ENCODE measurements at places on chromosomes 1 and 21.

DNA sequence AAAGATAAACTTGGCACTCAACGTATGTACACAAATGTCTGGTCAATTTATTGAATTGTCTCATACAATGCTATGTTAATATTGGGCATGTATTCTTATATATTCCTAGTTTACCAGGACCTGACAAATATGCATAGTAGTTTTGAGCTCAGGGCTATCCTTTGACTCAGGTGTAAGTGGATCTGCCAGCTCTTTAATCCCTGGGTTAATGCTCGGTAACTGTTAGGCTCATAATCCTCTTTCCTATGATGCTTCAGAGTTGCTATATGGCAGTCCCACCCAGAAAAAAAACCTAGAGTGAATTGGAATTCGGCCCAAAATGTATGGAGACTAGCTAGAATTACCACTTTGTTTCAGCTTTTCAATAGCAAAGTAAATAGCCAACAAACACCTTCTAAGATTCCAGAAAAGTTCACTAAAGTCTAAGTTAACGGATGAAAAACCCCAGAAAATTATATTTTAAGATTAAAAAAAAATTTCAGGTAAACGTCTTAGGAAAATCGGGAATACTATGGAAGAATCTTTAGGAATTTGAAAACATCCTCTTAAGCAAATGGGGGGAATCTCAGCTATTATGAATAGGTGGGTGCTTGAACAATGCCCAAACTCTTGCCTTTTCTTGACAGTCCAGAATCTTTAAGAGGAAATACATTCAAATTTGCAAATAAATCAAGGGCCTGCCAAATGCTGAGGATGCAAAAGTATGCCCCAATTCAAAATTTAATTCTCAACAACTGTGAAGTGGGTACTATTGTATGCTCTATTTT, 10.9 kb downstream of the H3-3A start:
- no peak for DNase-seq

DNA sequence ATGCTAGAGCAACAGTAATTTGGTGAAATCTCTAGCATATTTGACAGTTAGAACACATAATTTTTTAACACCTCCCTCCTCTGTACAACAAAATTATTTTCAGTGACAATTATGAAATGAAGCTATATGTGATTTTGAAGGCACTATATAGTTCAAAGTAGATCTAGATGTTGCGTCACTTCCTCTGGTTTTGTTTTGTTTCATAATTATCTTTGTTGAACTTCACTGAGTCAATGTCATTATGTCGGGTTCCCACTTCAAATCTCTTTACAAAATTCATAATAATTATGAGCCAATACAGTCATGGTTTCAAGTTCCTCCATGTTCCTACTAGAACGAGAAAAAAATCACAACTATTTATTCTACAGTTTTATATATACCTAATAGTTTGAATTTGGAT, 254.8 kb upstream of the PLXNA2 start:
- no peak for DNase-seq

DNA sequence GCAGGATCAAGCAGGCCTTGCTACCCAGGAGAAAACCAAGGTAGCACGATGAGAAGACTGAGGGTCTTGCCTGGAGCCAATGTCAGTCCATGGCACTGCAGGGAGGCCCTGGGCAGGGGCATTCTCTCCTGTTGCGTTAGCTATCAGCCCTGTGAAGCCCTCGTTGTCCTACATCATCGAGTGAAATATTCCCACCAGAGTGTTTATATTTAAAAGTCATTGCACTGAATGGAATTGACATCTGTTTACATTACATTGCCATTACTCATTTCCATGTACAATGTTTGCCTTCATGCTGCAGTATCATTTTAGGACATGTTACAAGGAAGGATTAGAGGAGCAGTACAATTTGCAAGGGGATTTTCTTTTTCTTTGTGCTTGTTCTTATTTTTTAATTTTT, 243.9 kb downstream of the KAZN start:
- no peak for DNase-seq

DNA sequence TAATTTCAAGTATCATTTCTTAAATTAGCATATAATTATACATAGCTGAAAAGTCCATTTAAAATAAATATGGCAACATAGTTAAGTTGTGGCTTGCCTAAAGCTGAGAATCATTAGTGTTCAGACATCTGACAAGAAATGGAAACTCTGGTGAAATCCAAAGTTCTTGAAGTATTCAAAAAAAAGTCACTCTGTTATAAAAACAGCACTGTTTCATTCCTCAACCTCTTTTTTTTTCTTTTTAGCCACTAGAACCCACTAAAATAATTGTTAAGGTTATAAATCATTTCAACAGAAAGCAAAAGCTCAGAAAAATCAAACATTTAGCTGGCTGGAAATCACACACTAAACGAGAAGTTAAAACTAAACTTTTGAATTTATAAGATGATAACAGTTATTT, 476.7 kb downstream of the LTN1 start:
- no peak for DNase-seq

GRCh38 chr1:23556635-23557470, 2.4 kb downstream of the ID3 start:
- DNase-seq, result no peak

GRCh38 chr1:178101654-178102053, 7.8 kb downstream of the RASAL2 start:
- no peak for DNase-seq

GRCh38 chr21:19013916-19014315, 610.3 kb upstream of the TMPRSS15 start:
- DNase-seq, result no peak

GRCh38 chr1:24893431-24893830, 36.6 kb downstream of the RUNX3 start:
- DNase-seq, result no peak

DNA sequence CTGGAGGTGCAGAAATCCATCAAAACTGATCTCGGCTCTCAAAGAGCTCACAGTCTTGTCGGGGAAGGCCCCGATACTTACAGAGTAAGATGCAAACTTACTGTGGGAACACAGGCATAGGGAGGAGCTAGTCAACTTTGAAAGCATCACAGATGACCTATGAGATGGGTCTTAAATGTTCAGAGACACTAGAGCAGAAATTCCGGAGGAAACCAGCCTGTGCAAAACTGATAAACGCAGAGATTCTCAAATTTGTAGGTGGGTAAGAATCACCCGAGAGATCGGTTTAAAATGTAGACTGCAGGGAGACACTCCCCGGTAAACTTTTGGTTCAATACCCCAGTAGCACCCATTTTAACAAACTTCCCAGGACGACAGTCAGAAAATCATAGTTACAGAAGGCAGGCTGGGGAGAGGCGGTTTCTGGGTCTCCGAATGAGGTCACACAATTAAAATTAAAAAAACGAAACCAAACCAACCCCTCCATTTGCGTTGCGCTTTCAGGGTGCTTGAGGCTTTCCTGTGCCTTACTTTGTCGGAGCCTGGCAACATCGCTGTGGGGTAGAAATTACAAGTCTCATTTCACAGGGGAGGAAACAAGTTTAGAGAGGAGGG, 755 bp upstream of the THRAP3 start:
- DNase-seq, result no peak
